ENCODE measurements at places on chromosomes 3 and 15.
A peak's percentile ranks its signal among the peaks of the same experiment; 100 is the strongest.

GRCh38 chr15:21262851-21263425, 177.4 kb downstream of the POTEB3 start:
- no peak for DNase-seq

GRCh38 chr3:25648107-25648535, 16.6 kb downstream of the TOP2B start:
- DNase-seq: peak; percentile 70

- no peak for DNase-seq
Observed at GRCh38 chr3:164233951-164234350, 844.3 kb downstream of the SI start.

DNA sequence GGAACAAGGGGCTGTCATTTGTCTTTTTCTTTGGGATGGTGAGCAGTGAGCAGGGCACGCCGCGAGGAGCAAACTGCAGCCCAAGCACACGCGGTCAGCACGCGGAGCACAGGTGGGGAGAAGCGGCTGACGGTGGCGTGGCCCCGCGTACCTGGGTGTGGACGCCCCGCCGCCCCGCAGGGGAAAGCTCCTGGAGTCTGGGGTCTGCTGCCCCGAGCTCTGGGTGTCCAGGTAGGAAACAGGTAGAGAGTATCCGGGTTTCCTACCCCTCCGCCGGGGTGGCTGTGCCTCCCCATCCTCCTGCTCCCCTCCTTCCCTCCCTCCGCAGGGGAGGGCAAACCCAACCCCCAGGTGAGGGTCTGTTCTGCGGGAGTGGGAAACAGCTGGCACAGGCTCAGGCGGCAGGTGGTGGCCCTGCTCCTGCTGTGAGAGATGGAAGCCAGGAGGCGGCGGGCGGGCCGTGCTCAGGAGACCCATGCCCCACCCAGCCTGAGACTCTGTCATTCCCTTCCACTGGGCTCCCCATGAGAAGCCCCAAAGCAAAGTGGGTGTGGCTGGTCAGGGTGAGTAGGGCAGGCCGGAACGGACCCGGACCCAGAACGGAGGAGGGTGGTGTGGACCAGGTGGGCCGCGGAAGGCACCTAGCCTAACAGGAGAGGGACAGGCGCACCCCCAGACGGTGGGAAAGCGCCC, 56.9 kb upstream of the CGNL1 start:
- no peak for DNase-seq
